Thyroid gland (tissue), 4 donors: ENCODE measurements at places on chromosomes 4 and X. TPM values are rescaled to one million over a fixed set of nuclear protein-coding genes. Genes with fewer than 3 reads are reported as not detected.
A peak's percentile ranks its signal among the peaks of the same experiment; 100 is the strongest.

DNA sequence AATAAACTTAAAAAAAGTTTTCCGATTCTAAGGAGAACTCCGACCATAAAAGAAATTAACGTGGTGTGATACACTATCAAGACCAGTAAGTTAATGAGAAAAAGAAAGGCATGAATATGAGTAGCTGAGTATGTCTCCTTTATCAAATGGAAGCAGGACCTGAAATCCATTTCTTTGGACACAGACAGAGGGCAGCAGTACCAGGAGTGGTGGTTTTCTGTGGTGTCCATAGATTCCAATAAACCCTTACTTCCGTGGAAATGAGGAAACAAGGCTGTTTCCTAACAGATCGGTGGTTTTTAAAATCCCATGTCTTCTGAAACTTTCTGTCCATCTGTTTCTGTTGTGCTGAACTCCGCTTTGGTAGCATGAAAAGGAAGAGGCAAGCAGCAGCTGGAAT, 128.5 kb upstream of the TSPAN5 start:
- H3K4me3 ChIP-seq, result no peak overlapping the region
- no peaks in the 10 kb centered on the region for H3K36me3 ChIP-seq
- peaks cover 6% of the 10 kb centered on the region for H3K4me1 ChIP-seq

GRCh38 chr4:14336656-14337055, 665.6 kb upstream of the CPEB2 start:
- no peak overlapping the region for H3K27ac ChIP-seq
- no peaks in the 10 kb centered on the region for H3K4me1 ChIP-seq
- no peak overlapping the region for H3K4me3 ChIP-seq
- DNase-seq, result no peak

GRCh38 chr4:1599026-1599481, 85.1 kb downstream of the FAM53A start:
- no peaks in the 10 kb centered on the region for H3K4me1 ChIP-seq
- no peak overlapping the region for H3K27ac ChIP-seq
- H3K4me3 ChIP-seq, result no peak overlapping the region
- no peak for DNase-seq
- H3K27me3 ChIP-seq, result no peaks in the 10 kb centered on the region

DNA sequence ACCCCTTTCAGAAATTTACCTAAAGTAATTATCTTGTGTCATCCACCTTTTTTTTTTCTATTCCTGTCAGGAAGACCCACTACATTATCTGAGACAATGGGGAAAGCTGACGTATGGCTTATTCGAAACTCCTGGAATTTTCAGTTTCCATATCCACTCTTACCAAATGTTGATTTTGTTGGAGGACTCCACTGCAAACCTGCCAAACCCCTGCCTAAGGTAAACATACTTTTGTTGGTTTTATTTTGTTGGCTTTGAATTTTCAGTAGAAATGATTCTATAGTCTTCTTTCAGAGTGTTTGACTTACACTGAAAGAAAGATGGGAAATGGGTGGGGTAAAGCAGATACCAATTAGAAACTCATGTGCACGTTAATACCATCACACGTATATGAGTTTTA, 2.2 kb downstream of the UGT2B7 start:
- no peak overlapping the region for H3K4me3 ChIP-seq
- no peak overlapping the region for H3K27ac ChIP-seq
- H3K4me1 ChIP-seq, result no peaks in the 10 kb centered on the region
- peak; percentile 23 for DNase-seq

GRCh38 chrX:103423955-103424638, 47.8 kb downstream of the BEX3 start:
- no peaks in the 10 kb centered on the region for H3K27me3 ChIP-seq
- H3K27ac ChIP-seq, result no peak overlapping the region
- H3K36me3 ChIP-seq, result no peaks in the 10 kb centered on the region
- no peaks in the 10 kb centered on the region for H3K4me1 ChIP-seq

DNA sequence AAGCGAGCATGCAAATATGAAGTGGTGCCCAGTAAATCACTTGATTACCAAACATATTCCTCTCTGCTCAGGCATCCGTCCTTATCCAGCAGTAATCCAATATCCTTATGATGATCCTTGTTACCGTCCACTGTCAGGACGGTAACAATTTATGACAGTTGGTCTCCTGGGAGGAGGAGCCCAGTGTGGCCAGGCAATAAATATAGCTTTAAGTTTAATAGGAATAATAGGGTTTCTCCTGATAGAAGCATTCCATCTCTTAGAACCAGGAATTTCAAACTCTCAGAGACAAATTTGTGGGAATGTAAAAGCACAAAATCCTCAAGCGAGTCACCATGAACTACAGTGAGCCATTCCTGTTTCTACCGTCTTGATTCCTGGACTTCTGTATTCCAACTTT, 171.2 kb upstream of the IL15 start:
- no peak for DNase-seq
- H3K27me3 ChIP-seq, result no peaks in the 10 kb centered on the region
- H3K36me3 ChIP-seq, result no peaks in the 10 kb centered on the region
- no peak overlapping the region for H3K27ac ChIP-seq
- H3K4me1 ChIP-seq, result no peaks in the 10 kb centered on the region

DNA sequence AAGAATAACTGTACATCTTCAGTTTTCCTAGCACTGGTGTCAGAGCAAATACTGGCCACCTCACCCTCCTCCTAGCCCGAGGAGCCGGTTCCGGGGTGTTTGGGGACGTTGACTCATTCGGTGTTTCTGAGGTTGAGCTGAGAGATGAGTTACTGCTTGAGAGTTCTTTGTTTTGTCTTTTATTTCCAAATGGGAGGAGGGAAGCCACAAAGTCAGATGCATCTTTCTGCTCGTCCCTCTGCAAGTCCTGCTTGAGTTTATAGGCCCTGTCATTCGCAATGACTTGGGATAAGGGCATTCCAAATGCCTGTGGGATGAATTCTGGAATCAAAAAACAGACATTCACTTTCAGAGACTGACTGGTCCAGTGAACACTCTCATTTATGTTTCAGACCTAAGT, 77.5 kb downstream of the HCCS start:
- no peaks in the 10 kb centered on the region for H3K36me3 ChIP-seq
- H3K27ac ChIP-seq, result no peak overlapping the region
- H3K4me3 ChIP-seq, result no peak overlapping the region
- DNase-seq, result no peak

DNA sequence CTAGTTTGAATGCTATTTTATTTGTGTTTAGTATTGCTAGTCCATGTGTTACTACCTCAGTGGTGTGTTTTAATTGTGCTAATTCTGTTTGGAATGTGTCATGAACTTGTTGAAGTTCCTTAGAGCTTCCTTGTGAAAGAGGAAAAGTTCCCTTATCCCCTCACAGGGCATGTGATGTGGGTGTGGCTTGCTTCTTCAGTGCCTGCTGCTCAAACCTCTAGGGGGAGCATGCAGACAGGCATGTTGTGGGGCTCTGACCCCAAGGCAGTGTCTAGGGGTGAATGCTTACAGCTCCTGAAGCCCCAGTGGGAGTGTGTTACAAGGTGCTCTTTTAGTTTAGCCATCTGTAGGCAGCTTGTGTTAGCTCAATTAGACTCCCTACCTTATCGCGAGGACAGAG, 86.5 kb downstream of the MAGED4 start:
- DNase-seq, result no peak
- no peaks in the 10 kb centered on the region for H3K4me1 ChIP-seq
- H3K27me3 ChIP-seq, result no peaks in the 10 kb centered on the region
- H3K4me3 ChIP-seq, result no peak overlapping the region
- no peak overlapping the region for H3K27ac ChIP-seq

Gene GCNA
- total RNA-seq, result 3.6 TPM

Gene PARM1
- total RNA-seq, result 487 TPM

Gene FGG
- not detected for total RNA-seq

Gene HTT
- total RNA-seq, result 93.4 TPM

Gene EMD
- total RNA-seq, result 51.5 TPM
